GM23338 (cell line): ENCODE measurements at places on chromosomes 5 and 9. TPM values are rescaled to one million over a fixed set of nuclear protein-coding genes. Genes with fewer than 3 reads are reported as not detected.

GRCh38 chr5:56986626-56986947, 34.7 kb upstream of the MIER3 start:
- no peaks in the 10 kb centered on the region for H3K4me1 ChIP-seq
- no peaks in the 10 kb centered on the region for H3K27me3 ChIP-seq
- H3K36me3 ChIP-seq = no peaks in the 10 kb centered on the region
- H3K27ac ChIP-seq = no peak overlapping the region

GRCh38 chr5:95859661-95860060, 37.1 kb upstream of the GLRX start:
- DNase-seq = no peak
- no peaks in the 10 kb centered on the region; the same call in 1 of the 2 replicates for H3K4me1 ChIP-seq
- H3K27me3 ChIP-seq = no peaks in the 10 kb centered on the region
- H3K27ac ChIP-seq = no peak overlapping the region
- no peak overlapping the region for H3K4me3 ChIP-seq

DNA sequence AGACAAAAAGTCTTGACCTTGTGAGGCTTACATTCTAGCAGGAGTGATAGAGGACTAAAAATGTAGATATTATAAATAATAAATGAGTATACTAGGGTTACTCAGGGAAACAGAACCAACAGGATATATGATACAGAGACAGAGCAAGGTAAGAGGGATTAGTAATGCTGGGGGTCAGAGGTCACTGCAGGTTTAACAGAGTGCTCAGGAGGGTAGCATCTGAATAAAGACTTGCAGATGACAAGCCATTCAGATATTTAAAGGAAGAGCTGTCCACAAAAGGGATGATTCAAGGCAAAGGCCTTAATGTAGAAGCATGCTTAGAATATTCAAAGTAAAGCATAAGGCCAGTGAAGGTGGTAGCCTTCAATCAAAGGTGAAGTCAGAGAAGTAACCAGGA, 65.6 kb upstream of the SEMA6A start:
- H3K27me3 ChIP-seq = no peaks in the 10 kb centered on the region
- no peak overlapping the region for H3K27ac ChIP-seq
- peaks cover 3% of the 10 kb centered on the region; the same call in 1 of the 2 replicates for H3K4me1 ChIP-seq
- no peak overlapping the region for H3K4me3 ChIP-seq
- no peak for DNase-seq

DNA sequence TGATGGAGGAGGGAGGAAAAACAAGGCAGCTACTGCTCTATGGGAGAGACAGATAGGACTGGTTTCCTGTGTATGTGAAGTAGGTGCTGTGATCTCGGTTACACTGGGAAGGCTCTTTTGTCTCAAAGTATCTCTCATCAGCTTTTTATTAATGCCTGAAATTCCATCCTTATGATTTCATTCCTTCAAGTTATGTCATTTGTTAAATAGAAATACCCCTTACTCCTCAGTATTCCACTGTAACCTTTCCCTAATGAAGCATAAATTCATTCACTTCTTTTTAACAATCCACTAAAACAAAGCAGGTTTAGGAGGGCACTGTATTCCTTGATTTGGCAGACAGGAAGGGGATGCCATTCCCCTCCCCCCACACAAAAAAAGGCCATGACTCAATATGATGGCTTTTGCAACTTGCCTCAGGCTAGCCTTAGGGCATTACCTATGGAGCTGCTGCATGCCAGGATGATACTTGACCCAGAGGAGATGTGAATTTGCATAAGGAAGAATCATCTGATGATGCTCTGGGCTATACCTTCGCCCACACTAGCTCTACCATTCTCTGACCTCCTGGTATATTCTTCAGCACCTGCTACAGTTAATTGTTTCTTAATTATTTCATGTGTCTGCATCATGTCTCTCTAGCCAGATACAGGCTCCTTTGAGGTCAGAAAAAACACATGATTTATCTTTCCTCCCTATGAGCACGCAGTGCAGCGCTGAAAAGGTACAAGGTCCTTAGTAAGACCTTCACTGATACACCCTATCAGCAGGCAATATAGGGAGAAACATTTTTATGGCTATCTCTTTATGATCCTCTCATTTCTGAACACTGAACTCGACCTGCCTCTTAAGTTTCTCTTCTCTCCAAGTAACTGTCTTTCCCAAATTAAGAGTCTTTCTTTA, 26.3 kb downstream of the NR3C1 start:
- DNase-seq = peak; percentile 63
- H3K27ac ChIP-seq = no peak overlapping the region
- no peak overlapping the region for H3K4me3 ChIP-seq
- H3K4me1 ChIP-seq = peaks cover 22% of the 10 kb centered on the region
- H3K36me3 ChIP-seq = no peaks in the 10 kb centered on the region

DNA sequence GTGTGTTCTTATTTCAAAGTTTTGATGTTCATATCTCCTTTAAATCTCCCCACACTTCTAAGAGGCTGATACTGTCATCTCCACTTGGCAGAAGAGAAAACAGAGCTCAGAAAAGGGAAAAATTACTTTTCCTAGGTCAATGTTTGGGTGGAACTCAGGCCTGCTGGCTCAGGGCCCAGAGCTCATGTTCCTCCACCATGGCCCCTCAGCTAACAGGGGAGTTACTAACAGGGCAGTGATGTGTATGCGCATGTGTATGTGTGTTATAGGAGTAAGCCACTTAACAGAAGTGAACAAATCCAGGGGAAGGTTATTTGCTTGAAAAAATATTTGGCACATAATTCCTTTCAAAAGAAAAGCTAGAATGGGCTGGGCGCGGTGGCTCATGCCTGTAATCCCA, 2.5 kb downstream of the C1QTNF2 start:
- peaks cover 9% of the 10 kb centered on the region; the same call in 1 of the 2 replicates for H3K4me1 ChIP-seq
- H3K36me3 ChIP-seq = no peaks in the 10 kb centered on the region
- H3K27me3 ChIP-seq = peaks cover 30% of the 10 kb centered on the region
- DNase-seq = no peak

DNA sequence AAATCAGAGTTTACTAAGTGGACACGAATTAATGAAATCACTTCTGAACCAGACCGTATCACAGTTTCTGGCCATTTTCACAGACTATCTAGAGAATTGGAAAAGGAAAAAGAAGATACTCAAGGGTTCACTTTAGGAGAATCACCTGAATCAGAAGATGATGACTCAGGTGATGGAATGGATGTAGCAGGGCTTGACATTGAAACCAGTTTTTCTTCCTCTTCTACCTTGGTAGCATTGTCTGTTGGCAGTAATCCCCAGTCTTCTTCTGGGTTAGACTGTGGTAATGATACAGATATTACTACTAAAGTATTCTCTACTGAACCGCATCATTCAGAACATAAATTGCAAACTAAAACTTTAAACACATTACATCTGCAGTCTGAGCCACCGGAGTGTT, 38.5 kb downstream of the ICE1 start:
- peaks cover 70% of the 10 kb centered on the region for H3K36me3 ChIP-seq
- H3K27ac ChIP-seq = no peak overlapping the region
- DNase-seq = no peak
- no peaks in the 10 kb centered on the region for H3K27me3 ChIP-seq
- no peak overlapping the region for H3K4me3 ChIP-seq
- H3K4me1 ChIP-seq = no peaks in the 10 kb centered on the region

F12 gene
- 2.6 and 2.9 TPM in 2 replicates for total RNA-seq
